Activated T-cell treated with anti-CD3 and anti-CD28 coated beads, Interleukin-2, amount 50 U/mL, for 72 hours (primary cell): ENCODE measurements at places on chromosomes 16 and 17. TPM values are rescaled to one million over a fixed set of nuclear protein-coding genes. Genes with fewer than 3 reads are reported as not detected.

- no peak for DNase-seq
- peaks cover 44% of the 10 kb centered on the region for H3K4me1 ChIP-seq
- H3K36me3 ChIP-seq = peaks cover under 1% of the 10 kb centered on the region
- no peak overlapping the region for H3K27ac ChIP-seq
- no peaks in the 10 kb centered on the region for H3K27me3 ChIP-seq
These were observed 278.9 kb downstream of the SEC14L1 start for GRCh38 chr17:77419547-77420094.

GRCh38 chr16:17224879-17225281 is 245.9 kb downstream of the XYLT1 start:
- peak overlapping the region; percentile 20 for H3K27ac ChIP-seq
- H3K4me1 ChIP-seq = peaks cover 5% of the 10 kb centered on the region

GRCh38 chr16:55475919-55476318 is 3.1 kb upstream of the MMP2 start:
- no peak overlapping the region for H3K27ac ChIP-seq
- H3K4me1 ChIP-seq = peaks cover 20% of the 10 kb centered on the region
- peaks cover 72% of the 10 kb centered on the region for H3K27me3 ChIP-seq

MRC2 gene
- total RNA-seq = 14.2 TPM

DNA sequence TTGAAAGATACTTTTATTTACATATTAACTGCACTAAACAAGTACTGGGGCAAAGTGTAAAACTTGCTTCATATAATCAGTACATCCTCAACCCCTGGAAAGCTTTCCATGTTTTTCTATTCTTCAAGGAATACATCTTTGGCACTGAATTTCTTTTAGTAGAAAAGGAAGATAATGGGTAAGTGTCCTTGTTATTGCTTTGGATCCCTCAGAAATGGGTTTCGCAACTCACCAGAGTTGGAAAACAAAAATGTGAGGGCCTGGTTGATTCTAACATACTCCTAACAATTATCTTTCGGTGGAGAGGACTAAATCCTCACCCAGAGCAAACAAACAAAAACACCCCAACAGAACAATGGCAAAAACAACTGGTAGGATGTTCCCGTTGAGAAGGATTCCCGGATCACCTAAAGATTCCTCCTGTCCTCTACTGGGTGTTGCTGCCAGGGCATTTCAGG is 120.4 kb downstream of the PARN start:
- no peak for DNase-seq
- no peaks in the 10 kb centered on the region for H3K36me3 ChIP-seq
- peaks cover 9% of the 10 kb centered on the region for H3K4me1 ChIP-seq
- H3K4me3 ChIP-seq = no peak overlapping the region
- H3K27ac ChIP-seq = no peak overlapping the region
- H3K27me3 ChIP-seq = no peaks in the 10 kb centered on the region

GRCh38 chr16:54050459-54051210 is 236.0 kb downstream of the IRX3 start:
- H3K27ac ChIP-seq = no peak overlapping the region
- no peaks in the 10 kb centered on the region for H3K4me1 ChIP-seq
- no peaks in the 10 kb centered on the region for H3K27me3 ChIP-seq
- H3K4me3 ChIP-seq = no peak overlapping the region
- DNase-seq = no peak
- H3K36me3 ChIP-seq = no peaks in the 10 kb centered on the region

SLC38A8 gene
- not detected for total RNA-seq

KRTAP17-1 gene
- not detected for total RNA-seq

SULT1A2 gene
- 1.2 TPM for total RNA-seq

DNA sequence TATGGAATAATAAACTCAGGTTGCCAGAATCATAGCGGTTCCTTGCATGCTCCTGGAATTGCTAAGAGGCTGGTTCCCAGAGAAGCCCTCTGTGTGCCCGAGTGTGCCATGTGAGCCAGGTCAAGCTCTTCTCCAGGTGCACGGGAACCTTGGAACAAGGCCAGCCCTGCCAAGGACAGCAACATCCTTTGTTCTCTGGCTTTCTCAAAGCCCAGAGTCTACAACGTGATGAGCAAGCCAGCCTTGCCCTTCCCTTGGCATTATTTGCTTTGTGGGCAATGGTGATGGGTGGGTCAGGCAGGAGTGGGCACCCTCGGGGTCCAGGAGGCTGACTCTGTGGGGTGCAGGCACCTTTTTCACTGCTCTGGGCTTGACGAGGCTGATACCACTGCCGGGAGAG is 14.2 kb upstream of the SEC14L1 start:
- H3K27ac ChIP-seq = no peak overlapping the region
- no peak overlapping the region for H3K4me3 ChIP-seq
- no peaks in the 10 kb centered on the region for H3K27me3 ChIP-seq
- H3K4me1 ChIP-seq = peaks cover 50% of the 10 kb centered on the region

DNA sequence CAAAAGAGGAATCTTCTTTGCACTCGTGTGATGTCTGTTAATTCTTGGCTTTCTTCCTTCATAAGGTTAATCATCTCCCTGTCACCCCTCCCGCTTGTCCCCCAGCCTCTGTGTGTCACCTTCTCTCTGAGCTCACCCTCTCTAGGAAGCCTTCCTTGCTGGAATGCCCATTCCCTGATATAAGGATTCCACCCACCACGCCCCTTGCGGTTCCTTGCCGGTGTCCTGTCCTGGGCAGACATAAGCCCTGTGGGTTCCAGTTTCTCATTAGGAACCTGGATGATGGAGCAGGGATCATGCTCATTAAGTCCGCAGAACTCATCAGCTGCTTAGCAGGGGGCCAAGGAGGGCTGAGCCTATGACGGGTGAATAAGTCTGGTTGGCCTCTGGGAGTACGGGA is 559.3 kb downstream of the MAF start:
- peaks cover 35% of the 10 kb centered on the region for H3K4me1 ChIP-seq
- no peak overlapping the region for H3K4me3 ChIP-seq
- DNase-seq = no peak
- no peaks in the 10 kb centered on the region for H3K27me3 ChIP-seq
- no peak overlapping the region for H3K27ac ChIP-seq

- H3K36me3 ChIP-seq = peaks cover 7% of the 10 kb centered on the region
- no peak overlapping the region for H3K4me3 ChIP-seq
- H3K4me1 ChIP-seq = peaks cover under 1% of the 10 kb centered on the region
- no peak for DNase-seq
These were observed 8.7 kb downstream of the USB1 start for GRCh38 chr16:58009856-58010416.

- H3K27ac ChIP-seq = no peak overlapping the region
- peaks cover 16% of the 10 kb centered on the region for H3K4me1 ChIP-seq
- no peak for DNase-seq
- H3K27me3 ChIP-seq = no peaks in the 10 kb centered on the region
- no peak overlapping the region for H3K4me3 ChIP-seq
These were observed 107.5 kb downstream of the METRNL start for GRCh38 chr17:83186751-83187421.

DNA sequence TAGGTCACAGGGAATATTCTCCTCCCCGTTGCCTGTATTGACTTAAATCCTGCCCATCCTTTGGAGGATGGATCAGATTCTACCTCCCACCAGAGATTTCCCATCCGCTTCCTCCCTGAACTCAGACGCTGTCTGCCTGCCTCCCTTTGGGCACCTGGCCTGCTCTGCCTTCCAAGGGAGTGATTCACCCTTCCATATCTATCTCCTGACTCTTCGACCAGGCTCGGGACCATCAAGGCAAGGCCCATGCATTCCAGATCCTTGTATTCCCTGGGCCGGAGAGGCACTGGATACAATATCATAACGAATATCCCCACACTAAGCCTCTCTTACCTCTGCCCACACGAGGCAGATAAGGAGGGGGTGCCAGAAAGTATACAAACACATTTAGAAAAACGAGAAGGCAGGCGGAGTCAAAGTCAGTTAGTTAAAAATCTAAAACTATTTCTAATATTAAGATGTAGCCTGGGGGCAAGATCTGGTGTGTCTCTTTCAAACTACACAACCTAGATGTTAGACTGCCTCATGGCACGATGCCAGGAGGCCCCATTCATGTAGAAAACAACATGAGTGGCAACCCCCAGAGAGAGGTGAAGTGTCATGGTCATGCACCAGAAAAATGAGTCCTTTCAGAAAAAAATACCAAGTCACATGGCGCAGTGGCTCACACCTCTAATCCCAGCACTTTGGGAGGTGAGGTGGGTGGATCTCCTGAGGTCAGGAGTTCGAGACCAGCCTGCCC is 9.2 kb downstream of the PMP22 start:
- no peaks in the 10 kb centered on the region for H3K36me3 ChIP-seq
- no peak for DNase-seq
- H3K27ac ChIP-seq = no peak overlapping the region
- peaks cover 68% of the 10 kb centered on the region for H3K27me3 ChIP-seq

CLEC18B gene
- 2.1 TPM for total RNA-seq

- H3K27me3 ChIP-seq = no peaks in the 10 kb centered on the region
- peaks cover 6% of the 10 kb centered on the region for H3K36me3 ChIP-seq
- no peak overlapping the region for H3K27ac ChIP-seq
- DNase-seq = no peak
These were observed 841 bp upstream of the IGFALS start for GRCh38 chr16:1794221-1794871.

SBK1 gene
- total RNA-seq = 6.2 TPM

FAM171A2 gene
- total RNA-seq = 0.41 TPM

PRR14 gene
- 124 TPM for total RNA-seq
